ENCODE measurements at places on chromosomes 12 and 14.

GRCh38 chr14:75435473-75435872, 7.7 kb downstream of the JDP2 start:
- DNase-seq, result no peak

- DNase-seq, result no peak
Observed at GRCh38 chr12:88141425-88141773, 489 bp downstream of the CEP290 start.

GRCh38 chr12:115916910-115917668, 360.4 kb downstream of the MED13L start:
- peak; percentile 77 for DNase-seq

- no peak for DNase-seq
Observed at GRCh38 chr12:92070864-92071445, 74.7 kb downstream of the BTG1 start.

DNA sequence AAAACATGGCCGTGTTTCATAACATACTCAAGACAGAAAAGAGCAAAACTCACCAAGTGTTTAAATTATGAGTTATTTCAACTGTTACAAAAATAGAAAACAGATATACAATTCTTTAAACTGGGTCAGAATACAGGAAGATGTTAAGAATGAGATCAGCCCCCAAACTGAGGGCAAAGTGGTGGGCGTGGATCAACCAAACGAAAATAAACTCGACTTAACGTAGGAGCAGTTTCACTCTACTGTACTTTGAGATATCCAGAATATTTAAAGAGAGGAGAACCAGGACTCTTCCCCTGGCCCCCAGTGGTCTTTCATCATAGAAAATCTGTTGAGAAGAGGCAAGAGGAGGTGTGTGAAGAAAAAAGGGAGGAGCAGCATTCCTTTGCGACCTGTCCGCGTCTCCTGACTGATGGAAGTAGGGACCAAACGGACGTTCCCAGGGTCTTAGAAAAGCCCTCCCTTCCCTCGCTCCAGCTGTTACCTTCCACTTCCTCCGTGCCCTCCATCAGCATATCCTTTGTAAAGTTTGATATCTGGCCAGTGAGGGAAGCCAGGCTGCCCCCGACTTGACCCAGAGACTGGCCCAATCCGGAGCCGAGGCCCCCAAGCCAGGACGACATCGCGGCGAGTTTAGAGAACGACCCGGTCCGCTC, 668 bp downstream of the TRIP11 start:
- DNase-seq, result peak; percentile 22

GRCh38 chr14:51593397-51593796, 58.3 kb upstream of the FRMD6 start:
- DNase-seq, result no peak

DNA sequence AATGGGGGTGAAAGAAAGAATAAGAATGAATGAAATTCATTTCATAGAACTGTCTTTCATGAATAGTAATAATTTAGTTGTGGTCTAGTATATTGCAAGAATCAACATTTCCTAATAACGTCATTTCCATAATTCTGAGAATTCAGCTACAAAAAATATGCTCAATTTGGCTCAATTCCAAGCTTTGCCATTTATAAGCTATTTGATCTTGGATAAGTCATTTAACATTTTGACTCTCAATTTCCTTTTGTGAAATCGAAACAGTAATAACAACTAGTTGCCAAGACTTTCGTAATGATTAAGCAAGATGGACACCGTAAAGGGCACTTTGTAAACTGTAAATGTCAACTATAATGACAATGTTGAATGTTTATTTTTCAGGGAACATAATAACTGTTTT, 18.1 kb downstream of the NOS1 start:
- DNase-seq, result no peak

DNA sequence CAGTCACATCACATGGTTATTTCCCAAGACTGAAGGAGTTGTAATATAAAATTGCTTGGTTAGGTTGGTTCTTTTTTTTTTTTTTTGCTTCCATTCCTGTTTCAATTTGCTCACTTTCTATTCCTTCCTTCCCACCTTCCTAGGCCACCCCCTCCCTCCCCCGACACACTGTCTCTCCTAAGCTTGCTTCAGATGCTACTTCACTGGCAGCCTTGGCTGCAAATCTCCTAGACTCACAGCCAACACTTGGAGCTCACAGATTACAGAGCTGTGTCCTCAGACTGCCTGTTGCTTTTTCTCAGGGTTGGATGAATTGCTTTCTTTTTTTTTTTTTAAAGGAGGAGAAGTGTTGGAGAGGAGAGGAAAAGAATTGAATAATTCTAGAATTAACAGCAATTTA, 77.3 kb upstream of the GRIN2B start:
- DNase-seq, result no peak

DNA sequence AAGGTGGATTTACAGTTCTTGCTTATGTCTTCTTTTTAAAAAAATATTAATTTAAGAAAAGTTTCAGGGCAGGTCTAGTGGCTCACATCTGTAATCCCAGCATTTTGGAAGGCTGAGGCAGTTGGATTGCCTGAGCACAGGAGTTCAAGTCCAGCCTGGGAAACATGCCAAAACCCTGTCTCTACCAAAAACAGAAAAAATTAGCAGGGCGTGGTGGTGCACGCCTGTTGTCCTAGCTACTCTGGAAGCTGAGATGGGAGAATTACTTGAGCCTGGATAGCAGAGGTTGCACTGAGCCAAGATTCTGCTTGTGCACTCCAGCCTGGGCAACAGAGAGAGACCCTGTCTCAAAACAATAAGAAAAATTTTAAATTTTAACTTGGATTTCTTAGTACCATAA, 5.4 kb upstream of the TAS2R46 start:
- no peak for DNase-seq

GRCh38 chr12:61848893-61849292, 411.3 kb upstream of the USP15 start:
- DNase-seq, result no peak

GRCh38 chr14:32007755-32008362, 69.2 kb upstream of the ARHGAP5 start:
- no peak for DNase-seq

DNA sequence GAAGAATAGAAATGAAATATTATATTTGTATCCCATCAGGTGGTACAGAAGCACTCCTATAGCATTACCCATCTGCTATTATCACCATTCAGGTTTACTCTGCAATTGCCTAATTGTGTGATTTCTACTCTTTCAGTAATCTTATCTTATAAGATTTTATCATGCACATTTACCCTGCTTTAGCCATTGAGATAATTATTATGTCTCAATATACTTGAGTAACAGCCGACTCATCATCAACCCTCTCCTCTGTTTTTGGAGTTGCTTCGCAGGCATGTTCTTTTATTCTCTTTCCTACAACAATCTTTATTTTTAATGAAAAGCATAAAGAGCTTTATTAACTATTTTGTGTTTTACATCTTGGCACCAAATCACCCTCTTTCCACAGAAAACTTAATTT, 419.9 kb downstream of the LRIG3 start:
- DNase-seq, result no peak

DNA sequence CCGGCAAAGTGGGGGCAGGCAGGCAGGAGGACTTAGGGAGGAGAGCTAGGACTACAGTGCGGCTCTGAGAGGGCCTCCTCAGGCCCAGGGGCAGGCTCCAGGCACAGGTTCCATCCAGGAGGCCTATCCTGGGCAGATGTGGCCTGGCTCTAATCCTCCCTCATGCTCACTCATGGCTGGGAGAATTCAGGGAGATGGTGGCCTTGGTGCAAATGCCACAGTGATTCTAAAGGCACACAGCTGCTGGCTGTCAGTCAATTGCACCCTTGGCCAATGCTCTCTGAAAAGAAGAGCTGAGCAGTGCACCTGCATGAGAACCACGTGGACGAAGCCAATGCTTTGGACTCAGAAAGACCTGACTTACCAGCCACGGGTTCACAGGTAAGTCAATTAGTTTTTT, 89.6 kb downstream of the C12orf75 start:
- no peak for DNase-seq

DNA sequence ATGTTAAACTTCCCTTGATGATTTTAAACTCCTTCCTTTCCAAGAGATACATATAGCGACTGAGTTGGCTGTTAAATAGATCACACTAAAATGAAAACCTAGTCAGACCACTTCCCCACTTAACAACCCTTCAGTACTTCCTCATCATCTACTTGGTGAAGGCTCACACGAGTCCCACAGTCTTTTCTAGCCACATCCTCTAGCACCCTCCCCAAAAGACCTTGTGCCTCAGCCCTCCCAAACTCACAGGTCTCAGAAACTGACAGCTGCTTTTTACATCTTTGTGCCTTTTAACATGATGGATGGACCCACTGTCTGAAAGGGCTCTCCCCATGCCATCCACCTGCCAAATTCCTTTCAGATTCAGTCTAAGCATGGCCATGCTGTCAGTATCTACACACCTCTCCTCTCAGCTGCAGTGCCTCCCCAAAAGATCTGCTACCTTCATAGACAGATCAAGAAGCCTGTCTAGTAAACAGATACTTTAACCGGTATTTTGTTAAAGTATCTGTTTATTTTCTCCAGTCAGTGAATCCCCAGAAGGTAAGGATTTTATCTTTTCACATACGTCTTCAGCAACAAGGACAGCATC, 65.1 kb upstream of the GPHB5 start:
- DNase-seq, result peak; percentile 25

- DNase-seq, result peak; percentile 27
Observed at GRCh38 chr12:95790917-95791849, 619 bp upstream of the NTN4 start.

DNA sequence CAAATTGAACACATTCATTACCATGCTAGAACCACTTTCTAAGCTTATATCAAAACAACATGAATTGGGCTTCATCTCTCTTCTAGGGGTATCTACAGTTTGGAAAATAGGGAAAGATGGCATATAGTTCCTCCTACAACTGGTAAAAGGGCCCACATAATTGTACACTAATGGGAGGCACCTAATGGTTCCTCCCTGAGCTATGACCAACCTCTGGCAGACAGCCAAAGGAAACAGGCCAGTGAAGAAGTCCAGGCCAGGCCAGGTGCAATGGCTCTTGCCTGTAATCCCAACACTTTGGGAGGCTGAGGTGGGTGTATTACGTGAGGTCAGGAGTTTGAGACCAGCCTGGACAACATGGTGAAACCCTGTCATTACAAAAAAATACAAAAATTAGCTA, 23.2 kb upstream of the APOF start:
- no peak for DNase-seq

- DNase-seq, result no peak
Observed at GRCh38 chr14:51472881-51473280, 178.8 kb upstream of the FRMD6 start.

DNA sequence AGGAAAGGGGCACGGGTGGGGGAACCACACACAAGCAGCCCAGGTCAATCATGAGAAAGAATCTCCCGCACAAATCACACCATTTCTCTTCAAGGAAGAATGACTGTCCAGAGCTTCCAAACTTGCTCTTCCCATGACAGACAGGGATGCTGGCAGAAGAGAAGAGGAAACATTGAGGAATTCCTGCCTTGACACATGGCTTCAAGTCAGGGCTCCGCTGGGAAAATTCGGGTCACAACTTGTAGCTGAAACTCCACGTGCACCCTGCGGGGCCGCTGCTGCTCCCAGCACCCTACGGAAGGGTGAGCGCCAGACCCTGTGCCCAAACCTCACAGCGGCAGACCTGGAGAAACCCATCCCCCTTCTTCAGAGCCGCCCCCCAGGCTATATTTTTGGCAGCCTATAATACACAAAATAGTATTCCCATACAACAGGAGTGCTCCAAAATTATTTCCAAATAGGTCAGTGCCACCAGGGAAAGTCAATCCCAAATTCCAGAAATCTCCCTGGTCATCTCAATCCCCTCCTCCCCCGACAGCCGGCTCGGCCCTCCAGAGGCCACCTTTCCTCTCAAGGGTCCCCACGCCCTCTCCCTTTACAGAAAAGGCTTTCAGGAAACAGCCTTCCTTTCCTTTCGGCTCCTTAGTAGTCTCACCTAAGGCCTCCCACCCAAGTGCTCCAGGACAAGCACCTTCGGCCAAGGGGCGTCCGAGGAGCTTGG, 1.3 kb downstream of the TMEM132D start:
- no peak for DNase-seq

DNA sequence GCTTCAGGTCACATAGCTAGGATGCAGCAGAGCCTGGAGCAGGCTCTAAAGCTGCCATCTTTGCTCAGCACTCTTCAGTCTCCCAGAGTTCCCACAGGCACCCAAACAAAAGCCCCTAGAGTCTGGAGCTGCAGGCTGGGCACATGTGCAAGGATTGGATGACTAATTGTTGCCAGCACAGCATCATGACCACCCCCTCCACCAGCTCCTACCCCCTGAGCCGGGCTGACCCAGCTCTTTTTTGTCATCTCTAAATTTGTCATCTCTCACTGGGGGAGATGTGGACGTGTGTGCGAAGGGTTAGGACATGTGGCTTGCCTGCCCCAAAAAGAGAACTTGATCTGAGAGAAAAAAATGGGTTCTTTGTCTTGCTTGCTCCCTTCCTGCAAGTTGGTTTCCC, 4.3 kb upstream of the MMP19 start:
- DNase-seq, result no peak

DNA sequence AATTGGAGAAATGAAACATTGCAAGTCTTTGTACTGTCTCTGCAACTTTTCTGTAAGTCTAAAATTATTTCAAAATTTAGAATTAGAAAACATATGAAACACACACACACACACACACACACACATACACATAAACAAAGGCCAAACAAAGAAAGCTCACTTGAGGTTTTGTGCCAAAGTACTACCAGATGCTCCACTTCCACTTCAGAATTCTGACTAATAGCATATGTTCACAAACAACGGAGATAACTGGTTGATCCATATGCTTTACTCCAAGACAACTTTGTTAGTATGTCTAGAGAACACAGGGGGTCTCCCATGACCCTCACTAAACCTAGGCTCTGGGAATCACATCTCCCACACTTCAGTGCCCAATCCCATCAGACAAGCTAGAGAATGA, 133.8 kb upstream of the CLEC14A start:
- DNase-seq, result no peak

DNA sequence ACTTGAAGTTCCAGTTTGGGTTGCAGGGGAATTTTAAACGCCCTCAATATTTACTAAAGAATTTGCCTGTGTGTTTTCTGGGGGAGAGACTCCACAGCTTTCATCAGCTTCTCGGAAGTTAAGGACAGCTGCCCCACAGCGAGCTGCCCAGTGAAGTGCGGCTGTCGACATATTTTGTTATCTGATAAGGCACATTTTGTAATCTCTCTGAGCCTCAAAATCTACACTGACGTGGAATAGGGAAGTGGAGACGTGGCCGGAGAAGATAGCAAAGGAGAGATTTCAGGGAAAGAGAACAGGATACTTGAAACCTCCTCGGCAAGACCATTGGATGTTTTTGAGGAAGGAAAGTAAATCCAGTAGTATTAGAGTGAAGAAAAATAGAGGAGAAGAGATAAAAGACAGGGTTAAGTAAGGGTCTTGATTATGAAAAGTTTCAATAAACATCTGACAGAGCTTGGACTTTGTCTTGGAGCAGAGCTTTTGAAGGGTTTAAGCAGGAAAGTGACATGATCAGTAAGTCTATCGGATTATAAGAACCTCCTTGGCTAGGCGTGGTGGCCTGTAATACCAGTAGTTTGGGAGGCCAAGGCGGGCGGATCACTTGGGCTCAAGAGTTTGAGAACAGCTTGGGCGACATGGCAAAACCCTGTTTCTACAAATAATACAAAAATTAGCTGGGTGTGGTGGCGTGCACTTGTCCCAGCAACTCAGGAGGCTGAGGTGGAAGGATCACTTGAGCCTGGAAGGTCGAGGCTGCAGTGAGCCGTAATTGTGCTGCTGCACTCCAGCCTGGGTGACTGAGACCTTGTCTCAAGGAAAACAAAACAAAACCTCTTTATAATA, 1.1 kb downstream of the POLR3B start:
- no peak for DNase-seq

GRCh38 chr14:104333646-104334423, 195.4 kb downstream of the KIF26A start:
- DNase-seq, result no peak
